ENCODE measurements at places on chromosomes 11 and 22.

DNA sequence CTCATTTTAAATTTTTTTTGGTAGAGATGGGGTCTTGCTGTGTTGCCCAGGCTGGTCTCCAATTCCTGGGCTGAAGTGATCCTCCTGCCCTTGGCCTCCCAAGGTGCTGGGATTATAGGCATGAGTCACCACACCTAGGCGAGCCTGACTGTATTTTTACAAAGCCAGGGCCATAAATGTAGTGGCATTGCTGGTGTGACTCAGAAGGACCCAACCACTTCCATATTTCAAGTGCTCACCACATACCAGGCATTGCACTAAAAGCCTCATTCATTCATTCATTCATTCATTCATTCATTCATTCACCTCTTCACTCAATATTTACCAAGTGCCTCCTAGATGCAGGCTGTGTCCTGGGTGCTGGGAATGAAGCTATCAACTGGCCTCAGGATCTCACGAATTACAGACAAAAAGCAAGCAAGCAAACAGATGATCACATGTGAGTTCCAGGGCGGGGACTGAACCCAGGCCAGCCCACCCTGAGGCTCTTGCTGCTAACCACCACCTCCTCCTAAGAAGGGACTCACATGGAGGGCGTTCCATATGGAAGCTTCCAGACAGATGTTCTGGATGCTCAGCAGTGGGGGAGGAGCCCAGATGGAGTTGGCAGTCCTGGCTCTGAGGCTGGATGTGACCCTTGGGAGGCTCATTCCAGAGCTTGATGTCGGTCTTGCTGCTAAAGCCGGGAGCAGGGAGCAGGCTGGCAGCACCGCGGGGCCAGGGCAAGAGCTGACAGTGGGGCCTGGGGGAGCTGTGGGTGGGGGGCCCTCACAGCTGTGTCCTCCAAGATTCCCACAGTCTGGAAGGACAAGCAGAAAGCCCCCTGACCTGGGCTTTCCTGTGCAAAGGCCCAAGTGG is 158.8 kb downstream of the CTTN start:
- DNase-seq: no peak

DNA sequence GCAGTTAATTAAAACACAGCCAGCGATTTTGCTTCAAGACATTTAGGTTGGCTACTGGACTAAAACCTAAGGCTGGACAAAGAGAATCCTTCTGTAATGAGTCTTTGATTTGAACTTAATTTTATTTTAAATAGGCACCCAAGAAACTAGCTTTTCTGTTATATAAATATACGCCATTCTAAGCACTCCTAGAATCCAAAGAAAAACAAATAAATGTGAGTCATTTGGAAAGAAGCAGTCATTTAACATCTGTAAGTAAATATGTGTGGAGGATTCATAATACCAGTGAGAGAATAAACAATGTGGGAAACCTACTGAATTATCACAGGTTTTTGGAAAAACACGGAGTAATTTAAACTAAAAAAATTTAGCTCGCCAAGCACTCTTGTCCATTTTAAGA is 1.2 kb upstream of the TECTA start:
- DNase-seq: no peak

DNA sequence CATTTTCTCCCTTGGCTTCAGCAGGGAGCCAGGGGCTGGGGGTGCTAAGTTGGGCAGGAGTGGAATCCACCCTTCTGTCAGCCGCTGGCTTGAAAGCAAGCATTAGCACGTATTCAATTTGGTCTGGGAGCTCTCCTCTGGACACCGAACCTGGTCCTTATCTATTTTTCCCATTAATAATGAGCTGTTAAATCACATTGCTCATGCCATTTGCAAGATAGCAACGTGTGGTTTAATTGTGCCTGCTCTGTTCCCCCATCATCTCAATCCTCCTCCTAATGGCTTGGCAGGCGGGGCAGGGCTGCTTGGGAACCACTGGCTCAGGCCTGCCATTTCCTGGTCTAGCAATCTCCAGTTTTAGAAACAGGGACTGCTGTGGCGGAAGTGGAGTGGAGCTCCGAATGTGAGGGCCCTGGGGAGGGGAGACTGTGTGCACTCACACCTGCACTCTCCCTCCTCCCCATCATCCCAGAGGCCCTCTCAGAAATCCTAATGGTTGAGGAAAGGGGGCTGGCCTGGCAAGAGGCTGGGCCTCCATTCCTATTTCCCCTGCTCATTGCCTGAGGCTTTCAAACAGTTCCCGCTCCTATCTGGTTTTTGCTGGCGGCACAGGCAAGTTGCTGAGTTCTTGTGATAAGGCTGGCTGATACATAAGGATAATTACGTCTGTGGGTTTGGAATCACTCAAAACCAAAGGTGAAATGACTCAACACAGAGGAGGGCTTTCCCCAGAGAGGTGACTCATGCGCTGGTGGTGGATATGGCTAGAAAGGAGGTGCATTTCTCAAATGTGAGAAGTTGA is 201.2 kb upstream of the E2F8 start:
- DNase-seq: no peak

DNA sequence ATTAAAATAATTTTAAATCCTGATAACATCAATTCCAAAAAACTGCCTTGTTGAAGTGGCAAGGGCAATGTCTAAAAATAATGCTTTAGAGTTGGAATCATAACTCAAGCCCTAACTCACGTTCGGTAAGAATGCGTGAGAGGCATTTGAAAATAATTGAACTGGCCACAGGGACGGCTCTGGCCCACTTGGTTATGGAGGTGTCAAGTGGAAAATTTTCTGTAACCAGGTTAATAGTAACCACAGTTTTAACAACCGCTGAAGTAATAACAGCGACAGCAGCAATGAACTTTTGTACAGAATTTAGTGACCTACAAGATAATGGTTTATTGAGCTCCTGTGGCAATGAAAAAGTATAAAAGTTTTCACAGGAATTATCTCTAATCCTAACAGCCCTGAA is 79.4 kb downstream of the ETS1 start:
- DNase-seq: no peak

DNA sequence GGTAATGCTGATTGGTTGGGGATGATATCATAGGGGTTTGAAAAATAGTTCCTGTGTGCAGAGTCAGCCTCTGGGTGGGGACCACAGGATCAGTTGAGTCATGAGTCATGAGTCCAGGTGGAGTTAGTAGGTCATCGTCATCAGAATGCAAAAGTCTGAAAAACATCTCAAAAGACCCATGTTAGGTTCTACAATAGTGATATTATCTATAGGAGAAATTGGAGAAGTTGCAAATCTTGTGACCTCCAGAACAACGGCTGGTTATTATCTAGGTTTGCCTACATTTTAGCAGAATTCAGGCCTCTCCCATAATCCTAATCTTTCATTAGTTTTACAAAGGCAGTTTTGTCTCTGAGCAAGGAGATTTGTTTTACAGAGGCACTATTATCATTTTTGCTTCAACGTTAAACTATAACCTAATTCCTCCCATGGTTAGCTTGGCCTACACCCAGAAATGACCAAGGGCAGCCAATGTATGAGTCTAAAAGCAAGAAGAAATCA is 38.9 kb downstream of the MS4A2 start:
- no peak for DNase-seq

GRCh38 chr11:124749912-124750311 is 2.1 kb downstream of the VSIG2 start:
- DNase-seq: no peak

DNA sequence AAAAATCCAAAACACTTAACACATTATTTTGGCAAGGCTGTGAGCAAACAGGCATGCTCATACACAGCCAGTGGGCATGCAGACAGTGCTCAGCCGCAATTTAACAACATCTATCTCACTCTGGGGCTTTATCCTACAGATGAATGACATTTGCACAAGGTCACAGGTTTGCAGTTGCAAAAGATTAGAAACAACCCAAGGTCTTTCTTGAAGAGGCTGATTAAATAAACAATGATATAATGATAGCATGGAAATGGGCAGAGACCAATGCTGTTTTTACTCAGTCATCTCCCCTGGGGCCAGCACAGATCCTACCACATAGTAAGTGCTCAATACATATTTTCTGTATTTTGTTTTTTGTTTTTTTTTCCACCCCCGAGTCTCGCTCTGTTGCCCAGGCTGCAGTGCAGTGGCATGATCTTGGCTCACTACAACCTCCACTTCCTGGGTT is 9.4 kb downstream of the A4GALT start:
- no peak for DNase-seq

DNA sequence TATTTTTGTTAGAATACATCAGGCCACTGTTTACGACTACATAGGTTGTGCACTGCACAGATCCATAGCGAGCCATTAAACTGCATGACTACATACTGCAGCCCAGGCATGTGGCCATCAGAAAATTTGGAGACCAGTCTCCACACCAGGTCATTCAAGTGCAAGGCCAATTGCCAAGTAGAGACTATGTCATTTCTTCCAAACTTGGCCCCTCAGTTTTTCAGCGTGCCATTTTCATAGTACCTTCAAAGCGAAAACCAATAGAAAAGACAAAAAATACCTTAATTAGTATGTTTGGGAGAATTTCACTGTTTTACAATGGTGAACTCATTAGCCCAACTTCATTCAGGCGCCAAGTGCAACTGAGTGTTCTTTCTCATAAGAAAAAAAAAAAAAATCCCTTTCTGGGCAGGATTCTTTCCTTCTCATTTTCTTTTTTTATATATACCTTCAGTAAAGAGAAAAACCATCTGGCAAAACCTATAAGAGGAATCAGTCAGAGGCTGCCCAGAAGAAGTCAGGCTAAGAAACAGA is 30.4 kb downstream of the PAMR1 start:
- DNase-seq: no peak

- DNase-seq: no peak
These were observed 94.5 kb upstream of the BLID start for GRCh38 chr11:122210367-122210997.

DNA sequence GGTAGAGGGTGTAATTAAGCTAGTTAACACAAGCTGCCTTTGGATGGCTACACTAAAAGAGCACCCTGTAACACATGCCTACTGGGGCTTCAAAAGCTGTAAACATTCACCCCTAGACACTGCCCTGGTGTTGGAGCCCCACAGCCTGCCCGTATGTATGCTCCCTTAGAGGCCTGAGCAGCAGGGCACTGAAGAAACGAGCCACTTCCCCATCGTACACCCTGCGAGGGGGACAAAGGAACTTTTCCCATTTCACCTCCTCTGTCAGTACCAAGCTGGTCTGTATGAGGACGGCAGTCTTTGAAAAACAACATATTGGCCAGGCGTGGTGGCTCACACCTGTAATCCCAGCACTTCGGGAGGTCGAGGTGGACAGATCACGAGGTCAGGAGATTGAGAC is 77.0 kb downstream of the MAML2 start:
- DNase-seq: no peak

- no peak for DNase-seq
These were observed 110.8 kb downstream of the ARHGAP8 start for GRCh38 chr22:44862981-44863860.

GRCh38 chr11:36605221-36606216 is 7.5 kb upstream of the RAG2 start:
- no peak for DNase-seq

DNA sequence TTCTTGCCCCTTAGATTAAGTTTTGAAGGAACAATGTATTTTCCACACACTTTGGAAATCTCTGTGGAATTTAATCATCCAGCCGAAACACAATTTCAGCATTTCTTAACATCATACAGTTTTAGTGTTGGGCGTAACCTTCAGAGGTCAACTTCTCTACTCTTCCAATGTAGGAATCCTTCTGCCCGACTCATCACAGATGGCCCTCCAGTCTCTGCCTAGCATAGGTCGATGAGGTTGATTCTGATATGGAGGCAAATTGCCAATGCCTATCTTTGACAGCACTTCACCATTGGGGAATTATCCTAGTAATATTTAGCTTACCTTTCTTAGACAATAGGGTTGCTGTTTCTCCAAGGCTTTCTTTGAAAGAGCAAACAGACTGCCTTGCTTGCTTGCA is 175.7 kb upstream of the TTC12 start:
- DNase-seq: no peak
